Right forelimb (tissue), 1 donor: ENCODE measurements at places on chromosomes 2 and 18.
A peak's percentile ranks its signal among the peaks of the same experiment; 100 is the strongest.

GRCh38 chr2:31070339-31071125, 67.7 kb downstream of the GALNT14 start:
- peak; percentile 3 for DNase-seq

DNA sequence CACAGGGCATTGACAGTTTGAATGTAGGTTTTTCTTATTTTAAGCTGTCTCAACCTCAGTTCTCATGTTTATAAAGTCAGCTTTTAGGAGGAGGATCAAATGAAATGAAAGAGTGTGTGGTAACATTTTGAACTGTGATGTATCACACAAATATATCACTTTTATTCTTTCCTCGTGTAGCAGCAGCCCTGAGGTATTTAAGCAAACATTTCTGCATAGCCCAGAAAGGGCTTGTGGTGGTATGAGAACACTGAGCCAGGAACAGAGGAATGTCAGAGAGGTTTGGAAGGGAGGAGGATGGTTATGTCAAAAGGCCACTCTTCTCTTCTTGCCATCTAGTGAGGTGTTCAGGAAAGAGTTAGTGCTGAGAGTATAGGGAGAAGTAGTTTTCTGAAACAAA, 150.2 kb downstream of the PARD3B start:
- DNase-seq, result no peak

GRCh38 chr2:242064364-242065250, 195.1 kb downstream of the RTP5 start:
- no peak for DNase-seq

GRCh38 chr2:37350034-37350433, 5.6 kb downstream of the QPCT start:
- DNase-seq, result no peak
